ENCODE measurements at places on chromosomes 4 and X. TPM values are rescaled to one million over a fixed set of nuclear protein-coding genes. Genes with fewer than 3 reads are reported as not detected.

DNA sequence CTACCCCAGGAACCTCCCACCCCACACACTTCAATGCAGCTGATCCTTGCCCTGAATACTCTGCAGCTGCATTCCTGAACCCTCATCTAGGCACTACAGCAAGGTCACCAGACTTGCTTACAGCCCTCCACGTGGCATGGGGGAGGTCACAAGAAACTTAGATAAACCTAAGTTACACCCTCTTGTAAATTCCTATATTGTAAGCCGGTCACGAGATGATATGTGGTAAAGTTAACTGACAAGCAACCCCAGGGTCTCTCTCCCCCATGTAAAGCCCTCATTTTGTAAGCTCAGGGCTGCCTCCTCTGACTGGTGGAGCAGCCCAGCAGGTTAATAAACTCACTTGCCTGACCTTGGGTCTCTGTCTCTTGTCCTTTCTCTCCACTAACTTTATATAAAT, 570.7 kb downstream of the PCDH7 start:
- DNase-seq: no peak

GRCh38 chr4:41835321-41835995, 86.9 kb upstream of the PHOX2B start:
- no peak for DNase-seq

Gene TLR2
- polyA plus RNA-seq: 0.22 TPM

GRCh38 chr4:6137747-6138135, 62.6 kb downstream of the JAKMIP1 start:
- DNase-seq: no peak

- peak; percentile 70 for DNase-seq
Measured at GRCh38 chr4:138222046-138222445, 20.1 kb downstream of the SLC7A11 start.

GRCh38 chr4:127251423-127251822, 381.3 kb upstream of the INTU start:
- DNase-seq: no peak

DNA sequence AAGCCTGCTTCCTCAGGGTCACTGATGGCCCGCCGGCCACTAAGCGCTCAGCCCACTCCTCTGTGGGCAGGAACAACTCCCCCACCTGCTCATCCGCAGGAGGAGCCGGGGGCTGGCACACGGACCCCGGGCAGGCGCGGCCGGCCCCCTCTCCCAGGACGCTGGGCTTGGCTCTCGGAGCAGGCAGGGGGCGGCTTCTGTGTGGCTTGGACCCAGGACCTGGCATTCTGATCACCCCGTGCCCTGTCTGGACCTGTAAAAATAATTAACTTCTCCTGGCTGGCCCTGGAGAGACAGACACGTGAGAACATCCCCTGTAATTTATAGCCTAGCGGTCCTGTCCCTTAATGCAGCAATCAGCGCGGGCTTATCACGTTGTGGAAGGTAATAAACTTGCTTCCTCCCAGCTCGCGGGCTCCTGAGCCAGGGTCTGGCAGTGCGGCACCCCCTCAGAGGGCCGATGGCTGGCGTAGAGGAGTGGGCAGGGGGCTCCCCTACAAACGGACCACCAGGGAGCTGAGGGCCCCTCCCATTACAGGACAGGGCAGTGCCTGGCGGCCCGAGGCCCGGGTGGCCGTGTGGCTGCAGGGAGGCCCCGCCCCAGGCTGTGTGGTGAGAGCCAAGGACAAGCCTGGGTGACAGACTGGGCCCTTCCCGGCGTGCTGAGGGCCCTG, 84.5 kb upstream of the NKX1-1 start:
- no peak for DNase-seq

Gene AREG
- 2.4 TPM for polyA plus RNA-seq

DNA sequence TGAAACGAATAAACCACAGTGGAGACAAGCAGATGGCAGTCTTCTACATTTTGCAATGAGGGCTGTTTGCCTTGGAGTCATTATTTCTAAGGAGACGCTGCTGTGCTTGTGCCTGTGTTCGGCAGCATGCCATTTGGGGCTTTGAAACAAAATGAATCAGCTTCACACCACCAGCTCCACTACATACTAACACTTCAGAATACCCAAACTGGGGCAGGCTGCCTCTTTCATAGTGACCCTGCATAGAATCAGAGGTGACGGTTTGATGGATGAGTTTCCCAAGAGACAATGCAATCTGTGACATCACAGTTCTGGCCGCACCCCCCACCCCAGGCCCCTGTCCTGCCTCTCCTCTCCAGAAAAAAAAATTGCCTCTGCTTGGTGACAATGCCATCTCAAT, 57.1 kb upstream of the MID1 start:
- no peak for DNase-seq

Gene TMEM156
- polyA plus RNA-seq: 2.3 TPM

Gene KCND1
- 1.5 TPM for polyA plus RNA-seq

Gene IL1RAPL1
- polyA plus RNA-seq: 0.68 TPM

Gene PABPC1L2A
- not detected for polyA plus RNA-seq

Gene SPON2
- polyA plus RNA-seq: 190 TPM

DNA sequence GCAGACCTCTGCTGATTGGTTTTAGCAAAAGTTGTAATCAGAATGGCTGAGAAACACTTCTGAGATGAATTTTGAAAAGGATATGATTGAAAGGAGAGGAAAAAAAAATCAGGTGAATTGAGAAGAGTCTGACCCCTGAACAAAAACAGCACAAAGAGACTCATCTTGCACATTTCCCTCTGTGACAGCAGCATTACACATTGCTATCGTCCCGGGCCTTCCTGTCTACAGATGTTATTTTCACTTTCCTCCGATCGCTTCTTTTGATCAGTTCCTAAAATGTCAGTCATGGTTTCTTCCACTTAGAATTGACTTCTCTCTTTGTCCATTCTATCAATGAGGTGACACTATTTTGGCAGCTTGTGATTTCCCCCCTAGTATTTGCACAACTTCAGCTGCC, 262.6 kb downstream of the GPC3 start:
- no peak for DNase-seq

DNA sequence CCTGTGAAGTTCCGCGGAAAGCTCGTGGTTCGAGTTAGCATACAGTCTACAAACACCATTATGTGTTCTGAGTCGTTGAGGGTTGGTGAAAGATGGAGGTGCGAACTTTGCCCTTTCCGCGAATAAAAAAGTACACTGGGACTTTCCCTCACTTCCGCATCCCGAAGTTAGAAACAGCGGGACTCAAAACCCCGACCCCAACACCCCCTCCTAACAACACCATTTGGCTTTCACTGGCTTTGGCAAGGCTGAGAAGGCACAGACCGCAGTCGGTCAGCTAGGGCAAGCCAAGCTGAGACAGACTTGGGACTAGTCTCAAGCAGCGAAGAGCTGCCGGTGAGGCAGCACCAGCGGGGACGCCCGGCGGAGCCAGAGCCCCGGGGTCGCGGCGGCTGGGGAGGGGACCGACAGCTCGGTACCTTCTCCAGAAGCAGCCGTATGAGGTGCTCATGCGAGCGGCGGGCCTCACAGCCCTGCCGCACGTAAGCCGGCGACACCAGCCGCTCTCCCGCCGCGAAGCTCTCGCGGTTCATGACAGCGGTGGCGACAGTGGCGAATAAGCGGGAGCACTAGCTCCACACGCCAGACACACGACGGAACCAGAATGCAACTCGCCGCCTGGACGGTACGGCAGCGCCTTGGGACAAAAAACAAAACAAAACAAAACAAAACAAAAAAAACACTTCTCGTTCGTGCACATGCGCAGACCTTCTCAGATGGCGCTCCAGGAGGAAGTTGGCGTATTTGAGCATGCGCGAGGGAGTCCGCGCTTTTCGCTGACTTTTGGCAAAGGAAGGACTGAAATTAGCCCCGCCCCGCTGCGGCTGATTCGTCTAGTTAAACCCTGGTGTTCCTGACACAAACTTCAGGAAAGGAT, at the start of gene SEPSECS:
TSS of gene SEPSECS (minus strand) at position 613 of the 877 bp plus-strand sequence. CDS start at position 533, 80 bp downstream.
- peak; percentile 94 for DNase-seq
